Cardiac atrium fibroblast (primary cell): ENCODE measurements at places on chromosomes 16 and 17. TPM values are rescaled to one million over a fixed set of nuclear protein-coding genes. Genes with fewer than 3 reads are reported as not detected.

Gene NTN3
- total RNA-seq: not detected in 2 replicates

Gene CMTM2
- not detected in 2 replicates for total RNA-seq

Gene EPOP
- 5.0 and 8.1 TPM in 2 replicates for total RNA-seq

Gene SPATA20
- 70.1 and 91.2 TPM in 2 replicates for total RNA-seq

Gene ITGAX
- total RNA-seq: not detected in 2 replicates

Gene TLCD2
- total RNA-seq: 2.3 and 3.1 TPM in 2 replicates

Gene TBX2
- 11.2 and 14.7 TPM in 2 replicates for total RNA-seq

Gene TMEM100
- total RNA-seq: 4.0 and 4.9 TPM in 2 replicates

Gene RBFOX1
- total RNA-seq: not detected in 2 replicates

Gene NLRC3
- under 0.01 TPM in 1 of 2 replicates, not detected in the other for total RNA-seq

Gene CHD9NB
- total RNA-seq: 0.18 and 2.1 TPM in 2 replicates

Gene CES3
- under 0.01 TPM in 1 of 2 replicates, not detected in the other for total RNA-seq

Gene ENPP7
- total RNA-seq: not detected in 2 replicates
